ENCODE measurements at places on chromosomes 16 and 17. TPM values are rescaled to one million over a fixed set of nuclear protein-coding genes. Genes with fewer than 3 reads are reported as not detected.

- H3K36me3 ChIP-seq, result peaks cover 11% of the 10 kb centered on the region
- H3K4me1 ChIP-seq, result peaks cover 10% of the 10 kb centered on the region
- no peak for ATAC-seq
- no peak overlapping the region for H3K27ac ChIP-seq
Observed at GRCh38 chr17:15240644-15241043, 24.5 kb downstream of the PMP22 start.

DNA sequence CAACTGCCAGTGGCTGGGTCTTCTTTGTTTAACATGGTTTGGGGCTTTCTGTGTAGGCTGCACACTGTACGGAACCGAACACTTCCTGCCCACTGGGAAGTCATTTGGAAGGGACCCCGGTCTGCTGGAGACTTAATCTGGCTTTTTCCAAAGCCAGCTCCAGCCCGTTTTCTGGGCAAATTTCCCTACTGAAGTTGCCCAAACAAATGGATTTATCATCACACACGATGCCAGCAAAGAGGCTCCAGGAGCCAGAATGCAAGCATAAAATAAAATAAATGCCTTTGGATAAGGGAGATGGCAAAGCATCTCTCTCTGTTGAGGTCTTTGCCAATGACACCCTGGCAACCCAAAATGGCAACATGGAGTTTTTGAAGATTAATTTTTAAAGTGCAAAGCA, 259.9 kb upstream of the IRX3 start:
- no peak overlapping the region for H3K27ac ChIP-seq
- no peak for ATAC-seq
- no peaks in the 10 kb centered on the region for H3K36me3 ChIP-seq
- H3K4me1 ChIP-seq, result no peaks in the 10 kb centered on the region
- H3K27me3 ChIP-seq, result peaks cover 58% of the 10 kb centered on the region
- H3K4me3 ChIP-seq, result no peak overlapping the region

DNA sequence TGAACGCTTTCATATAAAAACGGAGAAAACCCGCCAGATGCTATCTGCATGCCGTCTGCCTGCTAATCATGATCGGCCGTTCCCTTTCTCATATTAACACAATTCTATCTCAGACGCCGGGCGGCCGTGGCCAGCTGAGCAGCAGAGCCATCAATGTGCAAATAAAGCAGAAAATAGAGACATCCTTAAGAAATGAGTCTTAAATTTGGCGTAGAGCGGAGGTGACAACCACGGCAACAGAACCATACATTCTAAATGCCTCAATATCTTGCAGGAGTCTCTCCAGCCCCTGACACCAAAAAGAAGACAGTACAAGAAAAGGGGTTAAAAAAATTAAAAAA, 2.7 kb upstream of the IRX5 start:
- H3K4me1 ChIP-seq, result peaks cover 54% of the 10 kb centered on the region
- peaks cover 100% of the 10 kb centered on the region for H3K27me3 ChIP-seq
- no peak for ATAC-seq

The KSR1 gene
- total RNA-seq, result 12.8 TPM

The KIF2B gene
- total RNA-seq, result not detected

The GAS2L2 gene
- not detected for total RNA-seq

The HEATR9 gene
- not detected for total RNA-seq

The HOXB1 gene
- not detected for total RNA-seq

The NUPR1 gene
- total RNA-seq, result 32.8 TPM

The MEOX1 gene
- 5.3 TPM for total RNA-seq

GRCh38 chr16:8958344-8959167, 5.2 kb downstream of the USP7 start:
- no peak overlapping the region for H3K4me3 ChIP-seq
- no peaks in the 10 kb centered on the region for H3K36me3 ChIP-seq
- H3K27me3 ChIP-seq, result no peaks in the 10 kb centered on the region
- H3K27ac ChIP-seq, result peak overlapping the region; percentile 44

DNA sequence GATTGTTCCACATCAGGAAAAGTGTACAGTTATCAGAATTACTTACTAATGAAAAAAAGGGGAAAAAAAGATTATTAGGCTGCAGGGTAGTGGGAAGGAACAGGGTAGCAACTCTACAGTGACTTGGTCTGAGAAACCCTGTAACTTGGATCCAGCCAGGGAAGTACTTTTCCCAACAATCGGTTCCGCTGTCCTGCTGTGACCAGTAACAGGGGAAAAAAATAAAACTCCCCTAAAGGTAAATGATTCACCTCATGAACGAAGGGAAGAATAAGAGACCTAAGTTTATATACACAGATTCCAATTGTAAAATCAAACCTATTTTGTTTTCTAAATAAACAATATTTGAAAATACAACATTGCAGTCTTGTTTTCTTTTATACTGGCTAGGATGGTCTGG, 189.9 kb downstream of the WWOX start:
- H3K36me3 ChIP-seq, result no peaks in the 10 kb centered on the region
- H3K27ac ChIP-seq, result no peak overlapping the region
- no peak overlapping the region for H3K4me3 ChIP-seq
- no peaks in the 10 kb centered on the region for H3K27me3 ChIP-seq

DNA sequence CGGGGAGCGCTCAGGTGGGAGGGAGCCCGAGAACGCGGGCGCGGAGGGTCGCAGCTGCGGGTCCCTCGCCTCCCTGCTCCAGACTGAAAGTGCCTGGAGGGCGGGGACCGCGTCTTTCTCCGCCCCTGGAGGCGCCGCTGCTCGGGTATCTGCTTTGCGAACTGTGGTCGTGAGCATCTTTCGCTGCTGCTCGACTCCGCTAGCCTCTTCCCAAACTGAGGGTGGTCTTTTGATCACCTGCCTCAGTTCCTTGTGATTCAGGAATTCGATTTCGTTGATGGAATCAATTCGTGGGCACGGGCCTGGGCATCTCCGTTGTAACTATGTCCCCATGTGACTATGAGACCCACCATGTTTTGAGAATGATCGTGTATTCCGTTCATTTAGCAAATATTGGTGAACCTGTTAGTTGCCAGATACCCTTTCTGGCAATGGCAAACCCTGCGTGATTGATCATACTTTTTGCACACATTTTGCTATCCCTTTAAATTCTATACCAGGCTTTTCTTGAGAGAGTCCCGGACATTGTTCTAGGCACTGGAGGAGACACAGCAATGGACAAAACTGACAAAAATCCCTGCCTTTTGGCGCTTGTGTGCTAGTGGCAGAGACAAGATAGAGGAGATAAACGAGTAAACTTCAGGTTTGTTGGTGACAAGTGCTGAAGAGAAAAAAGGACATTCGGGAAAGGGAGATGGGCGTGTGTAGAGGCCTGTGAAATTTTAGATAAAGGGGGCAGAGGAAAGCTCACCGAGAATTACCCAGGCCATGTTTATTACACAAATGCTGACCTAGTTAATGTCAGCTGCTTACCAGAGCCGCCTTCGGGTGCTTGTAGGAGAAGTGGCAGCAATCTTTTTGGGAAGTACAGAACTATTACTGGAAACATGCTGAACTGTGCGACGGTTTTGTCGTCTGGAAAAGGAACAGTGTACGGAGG, 948 bp downstream of the UTP18 start:
- no peak for ATAC-seq
- no peaks in the 10 kb centered on the region for H3K27me3 ChIP-seq
- H3K4me3 ChIP-seq, result peak overlapping the region; percentile 82
- H3K27ac ChIP-seq, result peak overlapping the region; percentile 97
- H3K4me1 ChIP-seq, result no peaks in the 10 kb centered on the region

GRCh38 chr16:50006964-50007363, 18.1 kb upstream of the CNEP1R1 start:
- no peak overlapping the region for H3K27ac ChIP-seq
- no peak for ATAC-seq
- H3K27me3 ChIP-seq, result no peaks in the 10 kb centered on the region
- no peaks in the 10 kb centered on the region for H3K4me1 ChIP-seq

GRCh38 chr17:29010586-29010985, 4.8 kb upstream of the SEZ6 start:
- H3K4me3 ChIP-seq, result no peak overlapping the region
- H3K36me3 ChIP-seq, result no peaks in the 10 kb centered on the region
- peaks cover 31% of the 10 kb centered on the region for H3K27me3 ChIP-seq
- ATAC-seq, result no peak
- no peak overlapping the region for H3K27ac ChIP-seq
